Activated CD4-positive, alpha-beta T cell treated with anti-CD3 and anti-CD28 coated beads, Interleukin-2, amount 50 U/mL, for 4 hours (primary cell): ENCODE measurements at places on chromosomes 1 and 21.

GRCh38 chr1:232109391-232109790 lies 482.8 kb downstream of the DISC1 start:
- no peak for DNase-seq

- DNase-seq: no peak
Measured at GRCh38 chr1:99650773-99651437, 5.0 kb downstream of the PALMD start.

DNA sequence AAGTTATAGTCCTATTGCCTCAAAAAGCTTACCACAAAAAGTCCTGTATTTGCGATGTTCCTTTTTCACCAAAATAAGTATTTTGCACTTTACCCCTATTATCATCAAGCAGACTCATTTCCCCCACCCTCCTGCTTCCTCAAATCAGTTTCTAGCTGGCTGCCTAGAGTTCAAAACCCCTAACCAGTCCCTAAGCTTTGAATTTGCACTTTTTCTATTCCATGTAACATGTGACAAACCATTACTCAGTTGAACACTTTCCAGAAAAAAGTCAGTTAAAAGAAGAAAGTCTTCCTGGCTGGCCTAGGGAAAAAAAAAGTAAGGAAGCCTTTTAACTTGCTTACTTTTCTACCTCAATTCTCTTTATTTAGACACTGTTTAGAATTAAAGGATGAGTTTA lies 8.2 kb downstream of the CEP170 start:
- no peak for DNase-seq

GRCh38 chr1:147267711-147268110 lies 25.2 kb downstream of the CHD1L start:
- no peak for DNase-seq

GRCh38 chr21:34560609-34561008 lies 48.6 kb upstream of the KCNE1 start:
- no peak for DNase-seq

- no peak for DNase-seq
Measured at GRCh38 chr1:23286401-23286800, 57.7 kb downstream of the HNRNPR start.

DNA sequence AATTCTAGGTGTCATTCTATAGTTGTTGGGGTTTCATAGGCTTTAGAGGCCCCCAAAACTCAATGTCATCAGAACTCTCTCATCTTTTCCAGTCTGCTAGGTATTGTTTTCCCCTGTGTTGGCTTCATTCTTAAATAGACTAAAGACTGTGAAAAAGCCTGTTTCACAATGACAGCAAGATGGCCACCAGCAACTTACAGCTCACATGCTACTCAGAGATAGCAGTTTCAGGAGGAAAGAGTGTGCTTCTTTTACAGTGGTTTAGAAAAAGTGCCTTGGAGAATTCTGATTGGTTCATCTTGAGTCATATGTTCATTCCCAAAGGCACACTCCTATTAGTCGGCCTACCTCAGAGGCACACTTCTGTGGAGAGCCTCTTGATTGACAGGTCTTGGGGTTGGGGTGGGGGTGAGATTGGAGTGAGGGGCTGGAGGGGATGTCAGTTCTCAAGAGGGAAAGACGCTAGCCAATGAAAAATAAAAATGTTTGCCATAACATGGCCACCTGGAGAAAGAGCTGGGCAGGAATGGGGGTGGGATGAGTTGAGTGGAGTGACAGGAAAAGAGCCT lies 8.5 kb downstream of the IL23R start:
- DNase-seq: no peak

DNA sequence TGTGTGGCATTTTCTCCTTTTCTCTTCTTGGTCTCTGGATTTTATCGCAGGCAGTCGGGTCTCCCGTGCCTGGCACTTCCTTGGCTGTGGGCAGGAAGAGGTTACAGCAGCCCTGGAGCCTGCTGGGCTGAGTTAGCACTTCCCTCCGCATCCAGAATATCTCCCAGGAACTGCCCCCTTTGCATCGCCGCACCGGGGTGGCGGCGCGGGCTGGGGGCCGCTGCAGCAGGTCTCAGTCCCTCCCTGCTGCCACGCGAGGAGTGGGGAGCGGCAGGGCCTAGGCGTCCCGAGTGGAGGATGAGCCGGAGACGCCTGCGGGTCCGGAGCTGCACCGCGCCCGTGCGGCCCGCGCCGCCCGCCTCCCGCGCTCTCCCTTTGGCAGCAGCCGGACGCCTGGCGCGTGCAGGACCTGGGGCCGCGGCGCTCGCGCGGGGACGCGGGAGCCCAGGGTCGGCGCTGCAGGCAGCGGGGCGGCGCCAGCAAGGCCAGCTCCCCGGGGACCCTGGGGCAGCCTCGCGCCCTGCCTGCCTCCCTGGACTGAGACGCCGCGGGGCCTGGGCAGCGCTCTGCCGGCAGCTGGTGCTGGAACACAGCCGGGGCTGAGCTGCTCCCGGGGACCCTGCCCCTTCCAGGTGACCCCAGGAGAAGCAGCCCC lies 192.8 kb downstream of the PRDM2 start:
- no peak for DNase-seq

DNA sequence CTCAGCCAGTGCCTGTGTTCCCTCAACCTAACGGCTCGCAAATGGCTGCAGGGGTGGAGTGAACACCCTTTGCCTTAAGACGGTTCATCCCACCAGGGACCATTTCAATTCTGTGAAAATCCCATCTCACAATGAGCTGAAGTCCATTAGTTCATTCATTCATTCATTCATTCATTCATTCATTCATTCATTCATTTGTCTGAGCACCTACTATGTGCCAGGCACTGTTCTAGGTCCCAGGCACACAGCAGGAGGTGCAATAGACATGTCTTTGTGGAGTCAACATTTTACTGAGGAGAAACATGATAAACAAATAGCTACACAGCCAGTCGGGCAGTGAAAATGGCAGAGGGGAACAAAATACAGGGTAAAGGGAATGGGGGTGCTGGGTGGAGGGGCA lies 618.8 kb downstream of the MATN1 start:
- no peak for DNase-seq

- DNase-seq: no peak
Measured at GRCh38 chr1:53470155-53470554, 11.0 kb downstream of the DMRTB1 start.

DNA sequence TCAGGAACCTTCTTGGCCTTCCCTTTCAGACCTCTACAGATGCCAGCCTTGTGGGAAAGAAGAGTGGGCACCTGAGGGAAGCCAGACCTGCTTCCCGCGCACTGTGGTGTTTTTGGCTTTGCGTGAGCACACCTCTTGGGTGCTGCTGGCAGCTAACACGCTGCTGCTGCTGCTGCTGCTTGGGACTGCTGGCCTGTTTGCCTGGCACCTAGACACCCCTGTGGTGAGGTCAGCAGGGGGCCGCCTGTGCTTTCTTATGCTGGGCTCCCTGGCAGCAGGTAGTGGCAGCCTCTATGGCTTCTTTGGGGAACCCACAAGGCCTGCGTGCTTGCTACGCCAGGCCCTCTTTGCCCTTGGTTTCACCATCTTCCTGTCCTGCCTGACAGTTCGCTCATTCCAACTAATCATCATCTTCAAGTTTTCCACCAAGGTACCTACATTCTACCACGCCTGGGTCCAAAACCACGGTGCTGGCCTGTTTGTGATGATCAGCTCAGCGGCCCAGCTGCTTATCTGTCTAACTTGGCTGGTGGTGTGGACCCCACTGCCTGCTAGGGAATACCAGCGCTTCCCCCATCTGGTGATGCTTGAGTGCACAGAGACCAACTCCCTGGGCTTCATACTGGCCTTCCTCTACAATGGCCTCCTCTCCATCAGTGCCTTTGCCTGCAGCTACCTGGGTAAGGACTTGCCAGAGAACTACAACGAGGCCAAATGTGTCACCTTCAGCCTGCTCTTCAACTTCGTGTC lies 995 bp upstream of the ZBTB48 start:
- DNase-seq: no peak

- no peak for DNase-seq
Measured at GRCh38 chr1:207308451-207309190, 12.9 kb upstream of the CD55 start.

GRCh38 chr21:39377444-39378050 lies 28.7 kb upstream of the HMGN1 start:
- DNase-seq: no peak

DNA sequence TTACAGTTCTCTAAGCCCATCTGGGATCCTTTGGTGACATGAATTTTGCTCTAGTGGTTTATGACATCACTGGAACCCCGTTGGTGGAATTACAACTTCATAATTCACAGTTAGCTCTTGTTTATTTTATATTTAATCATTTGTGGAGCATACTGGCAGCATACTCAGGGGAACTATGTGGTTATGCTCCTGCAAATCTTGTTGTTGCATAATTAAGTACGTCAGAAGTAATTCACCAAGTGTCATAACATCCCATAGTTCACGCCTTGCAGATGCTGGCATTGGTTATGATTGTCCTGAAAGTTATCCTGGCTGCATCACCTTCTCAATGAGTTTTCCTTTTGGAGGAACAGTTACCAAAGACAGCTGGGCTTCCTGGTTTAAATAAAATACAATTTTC lies 16.5 kb downstream of the PRRX1 start:
- no peak for DNase-seq

DNA sequence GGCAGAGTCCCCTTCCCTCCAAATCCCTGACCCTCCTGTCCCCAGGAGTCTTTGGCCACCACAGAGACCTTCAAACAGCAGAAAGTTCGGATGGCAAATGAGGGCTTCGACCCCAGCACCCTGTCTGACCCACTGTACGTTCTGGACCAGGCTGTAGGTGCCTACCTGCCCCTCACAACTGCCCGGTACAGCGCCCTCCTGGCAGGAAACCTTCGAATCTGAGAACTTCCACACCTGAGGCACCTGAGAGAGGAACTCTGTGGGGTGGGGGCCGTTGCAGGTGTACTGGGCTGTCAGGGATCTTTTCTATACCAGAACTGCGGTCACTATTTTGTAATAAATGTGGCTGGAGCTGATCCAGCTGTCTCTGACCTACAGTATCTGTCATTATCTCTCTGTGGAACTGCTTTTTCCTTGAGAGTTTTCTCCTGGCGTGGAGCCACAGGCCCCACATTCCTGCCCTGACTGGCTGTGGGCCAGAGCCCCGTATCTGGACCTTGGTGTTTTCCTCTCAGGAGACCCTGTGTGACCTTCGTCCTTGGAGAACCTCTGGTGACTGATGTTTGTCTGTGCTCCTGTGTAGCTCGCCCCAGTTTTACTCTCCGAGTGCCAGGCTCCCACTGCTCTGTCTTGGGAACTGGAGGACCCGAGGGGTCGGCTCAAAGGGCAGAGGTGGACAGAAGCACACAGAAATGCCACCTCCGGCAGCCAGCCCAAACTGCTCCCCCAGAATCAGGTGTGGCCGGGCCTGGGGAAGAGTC lies 4.8 kb downstream of the SLC27A3 start:
- no peak for DNase-seq

DNA sequence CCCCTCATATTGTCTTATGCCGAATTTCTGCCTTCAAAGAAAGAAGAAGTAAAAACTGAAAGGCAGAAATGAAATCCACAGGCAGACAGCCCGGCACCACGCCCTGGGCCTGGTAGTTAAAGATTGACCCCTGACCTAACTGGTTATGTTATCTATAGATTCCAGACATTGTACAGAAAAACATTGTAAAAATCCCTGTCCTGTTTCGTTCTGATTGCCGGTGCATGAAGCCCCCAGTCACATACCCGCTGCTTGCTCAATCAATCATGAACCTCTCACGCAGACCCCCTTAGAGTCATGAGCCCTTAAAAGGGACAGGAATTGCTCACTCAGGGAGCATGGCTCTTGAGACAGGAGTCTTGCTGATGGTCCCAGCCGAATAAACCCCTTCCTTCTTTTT lies 49.3 kb downstream of the JMJD4 start:
- DNase-seq: no peak

GRCh38 chr1:97038410-97038809 lies 316.8 kb downstream of the PTBP2 start:
- DNase-seq: no peak

GRCh38 chr1:219518168-219518906 lies 94.6 kb downstream of the ZC3H11B start:
- DNase-seq: no peak

DNA sequence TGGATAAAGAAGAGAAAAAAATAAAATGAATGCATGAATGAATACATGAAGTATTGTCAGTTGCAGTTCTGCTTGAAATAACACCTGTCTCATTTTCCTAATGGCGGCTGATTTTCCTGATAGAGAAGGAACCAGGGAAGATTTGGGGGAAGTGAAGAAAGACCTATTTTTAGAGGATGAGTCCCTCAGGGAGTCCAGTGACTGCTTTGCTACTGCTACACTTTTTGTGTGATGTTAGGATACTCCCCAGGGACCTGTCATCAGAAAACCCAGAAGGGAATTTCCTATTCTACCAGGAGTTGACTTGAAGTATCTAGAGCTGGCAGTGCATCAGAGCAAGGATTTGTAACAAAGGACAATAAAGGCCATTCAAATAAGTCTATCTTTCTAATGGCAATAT lies 114.8 kb downstream of the MAB21L3 start:
- DNase-seq: no peak

DNA sequence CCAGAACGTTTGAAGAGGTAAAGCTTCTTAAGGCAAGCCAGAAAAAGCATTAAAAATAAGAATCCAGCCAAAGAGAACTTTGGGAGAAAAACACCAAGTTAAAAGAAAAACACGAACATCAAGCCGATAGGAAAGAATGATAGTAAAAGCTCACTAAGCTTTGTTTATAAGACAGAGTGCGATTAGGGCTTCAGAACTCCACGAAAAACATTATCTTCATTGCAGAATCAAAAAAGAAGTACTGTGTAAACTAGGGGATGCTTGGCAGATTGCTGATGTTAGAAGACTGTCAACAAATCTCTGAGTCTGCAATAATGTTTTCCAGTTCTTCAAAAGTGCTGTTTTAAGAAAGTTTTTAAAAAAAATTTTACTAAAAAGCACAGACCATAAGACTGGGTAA lies 30.2 kb downstream of the ADAMTS5 start:
- no peak for DNase-seq

GRCh38 chr21:34561806-34562205 lies 49.8 kb upstream of the KCNE1 start:
- DNase-seq: no peak

DNA sequence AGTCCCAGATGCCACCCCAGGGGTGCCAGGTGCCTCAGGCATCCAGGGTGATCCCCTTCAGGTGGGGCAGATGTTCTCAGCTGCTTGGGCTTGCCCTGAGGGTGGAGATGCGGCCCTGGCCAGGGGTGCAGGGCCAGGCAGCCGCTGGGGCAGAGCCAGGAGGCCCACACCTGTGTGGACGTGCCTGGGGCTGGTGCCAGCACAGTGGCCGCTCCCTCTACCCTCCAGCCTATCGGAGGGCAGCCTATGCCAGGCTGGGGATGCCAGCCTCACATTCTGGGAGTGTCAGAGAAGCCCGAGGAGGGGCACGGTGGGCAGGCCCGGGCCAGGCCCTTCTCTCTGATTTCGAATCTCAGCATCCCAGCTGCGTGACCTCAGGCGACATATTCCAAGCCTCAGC lies 96.5 kb upstream of the WNT4 start:
- no peak for DNase-seq

DNA sequence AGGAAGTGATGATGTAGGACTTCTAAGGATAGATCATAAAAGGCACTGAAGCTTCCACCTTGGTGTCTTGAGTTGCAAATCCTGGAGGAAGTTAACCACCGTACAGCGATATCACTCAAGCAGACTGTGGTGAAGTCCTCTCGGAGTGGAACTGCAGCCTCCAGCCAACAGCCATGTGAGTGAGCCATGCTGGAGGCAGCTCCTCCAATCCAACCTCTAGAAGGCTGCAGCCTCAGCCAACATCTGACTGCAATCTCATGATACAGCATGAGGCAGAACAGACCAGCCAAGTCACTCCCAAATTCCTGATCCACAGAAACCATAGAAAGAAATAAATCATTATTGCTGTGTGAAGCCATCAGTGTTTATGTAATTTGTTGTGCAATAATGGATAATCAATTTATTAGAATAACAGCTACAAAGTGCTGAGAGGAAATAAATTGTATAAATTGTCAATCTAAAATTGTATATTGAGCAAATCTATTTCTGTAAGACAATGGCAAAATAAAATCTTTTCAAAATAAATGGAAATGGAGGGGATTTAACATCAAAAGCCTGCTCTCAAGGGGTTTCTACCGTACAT lies 65.0 kb downstream of the PRSS38 start:
- DNase-seq: no peak
